ENCODE measurements at places on chromosomes 13 and 19. TPM values are rescaled to one million over a fixed set of nuclear protein-coding genes. Genes with fewer than 3 reads are reported as not detected.

- no peak for DNase-seq
These were observed 13.3 kb upstream of the MKNK2 start for GRCh38 chr19:2064395-2064787.

GRCh38 chr13:93413972-93414717, 187.5 kb downstream of the GPC6 start:
- no peak for DNase-seq

Gene TJP3
- total RNA-seq = not detected

DNA sequence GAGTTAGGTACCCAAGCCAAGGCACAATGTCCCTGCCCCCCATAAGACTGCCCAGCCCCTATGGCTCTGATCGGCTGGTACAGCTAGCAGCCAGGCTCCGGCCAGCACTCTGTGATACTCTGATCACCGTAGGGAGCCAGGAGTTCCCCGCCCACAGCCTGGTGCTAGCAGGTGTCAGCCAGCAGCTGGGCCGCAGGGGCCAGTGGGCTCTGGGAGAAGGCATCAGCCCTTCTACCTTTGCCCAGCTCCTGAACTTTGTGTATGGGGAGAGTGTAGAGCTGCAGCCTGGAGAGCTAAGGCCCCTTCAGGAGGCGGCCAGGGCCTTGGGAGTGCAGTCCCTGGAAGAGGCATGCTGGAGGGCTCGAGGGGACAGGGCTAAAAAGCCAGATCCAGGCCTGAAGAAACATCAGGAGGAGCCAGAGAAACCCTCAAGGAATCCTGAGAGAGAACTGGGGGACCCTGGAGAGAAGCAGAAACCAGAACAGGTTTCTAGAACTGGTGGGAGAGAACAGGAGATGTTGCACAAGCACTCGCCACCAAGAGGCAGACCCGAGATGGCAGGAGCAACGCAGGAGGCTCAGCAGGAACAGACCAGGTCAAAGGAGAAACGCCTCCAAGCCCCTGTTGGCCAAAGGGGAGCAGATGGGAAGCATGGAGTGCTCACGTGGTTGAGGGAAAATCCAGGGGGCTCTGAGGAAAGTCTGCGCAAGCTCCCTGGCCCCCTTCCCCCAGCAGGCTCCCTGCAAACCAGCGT, 3.0 kb upstream of the KMT2B start:
- no peak for DNase-seq

Gene CEBPA
- 1.9 TPM for total RNA-seq

DNA sequence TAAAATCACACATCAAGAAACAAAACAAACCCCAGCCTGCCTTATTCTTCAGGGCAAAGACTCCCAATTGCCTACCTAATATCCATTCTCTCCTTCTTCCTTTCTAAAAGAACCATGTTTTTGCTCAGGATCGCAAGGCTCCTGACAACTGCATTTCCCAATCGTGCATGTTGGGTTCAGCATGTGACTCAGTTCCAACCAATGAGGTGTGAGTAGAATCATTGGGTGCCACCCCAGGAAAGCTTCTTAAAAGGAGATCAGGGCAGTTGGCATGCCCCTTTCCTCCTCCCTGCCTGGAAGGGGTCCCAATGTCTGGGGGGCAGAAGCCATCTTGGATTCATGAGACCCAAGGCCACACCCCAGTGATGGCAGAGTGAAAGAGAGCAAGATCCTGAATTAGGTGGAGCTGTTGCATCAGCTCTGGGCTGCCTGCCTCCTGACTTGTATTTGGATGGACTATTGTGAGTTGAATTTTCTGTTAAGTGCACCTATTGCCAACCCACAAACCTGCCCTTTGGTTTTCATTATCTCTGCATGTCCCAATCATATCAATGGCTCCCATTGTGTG, 26.0 kb upstream of the UBAC2 start:
- DNase-seq = no peak

Gene LATS2
- total RNA-seq = 29.2 TPM

DNA sequence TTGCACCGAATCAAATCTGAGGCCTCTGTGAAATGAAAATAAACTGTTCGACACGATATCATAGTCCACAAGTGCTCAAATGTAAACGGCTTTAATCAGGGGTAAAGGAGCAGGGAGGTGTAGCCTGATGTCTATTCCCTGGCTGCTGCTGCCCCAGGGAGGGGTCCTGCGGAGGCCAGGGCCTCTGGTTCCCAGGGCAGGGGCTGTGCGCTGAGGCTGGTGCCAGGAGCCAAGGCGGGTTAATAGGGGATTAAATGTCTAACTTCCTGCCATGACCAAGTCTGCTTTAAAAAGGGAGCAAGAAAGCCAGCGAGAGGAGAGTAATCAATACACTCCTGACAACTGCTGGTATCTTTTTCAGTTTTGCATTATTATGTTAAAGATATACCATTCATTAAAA, 59.4 kb downstream of the ZNF536 start:
- DNase-seq = no peak

Gene SPACA4
- total RNA-seq = not detected

Gene MAST1
- total RNA-seq = 0.68 TPM

- DNase-seq = no peak
These were observed 109.7 kb downstream of the LRCH1 start for GRCh38 chr13:46662690-46663089.

DNA sequence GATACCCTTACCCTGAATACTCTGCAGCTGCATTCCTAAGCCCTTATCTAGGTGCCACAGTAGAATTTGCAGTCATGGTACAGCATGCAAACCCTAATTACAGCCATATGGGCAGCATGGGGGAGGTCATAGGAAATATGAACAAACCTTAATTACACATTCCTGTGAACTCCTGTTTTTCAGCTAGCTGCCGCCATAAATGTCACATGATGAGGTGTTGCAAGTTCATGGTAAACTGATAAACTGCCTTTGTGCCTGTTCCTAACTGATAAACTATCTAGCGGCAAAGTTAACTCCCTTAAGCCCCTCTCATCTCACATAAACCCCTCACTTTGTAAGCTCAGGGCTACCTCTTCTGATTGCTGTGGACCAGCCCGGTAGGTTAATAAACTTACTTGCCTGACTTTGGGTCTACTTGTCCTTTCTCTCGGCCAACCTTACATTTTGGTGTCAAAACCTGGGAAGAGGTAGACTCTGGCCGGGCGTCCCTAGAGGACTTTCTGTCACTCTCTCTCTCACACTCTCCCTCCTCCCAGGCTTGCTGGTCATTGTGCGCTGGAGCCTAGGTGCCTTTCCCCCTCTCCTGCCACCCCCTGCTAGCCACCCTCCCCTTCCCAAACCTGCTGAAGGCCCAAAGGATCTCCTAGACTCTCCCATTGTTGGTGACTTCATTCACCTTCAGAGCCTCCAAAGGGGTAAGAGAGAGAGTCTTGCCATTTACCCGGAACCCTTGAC, 43.3 kb downstream of the ZNF93 start:
- no peak for DNase-seq

DNA sequence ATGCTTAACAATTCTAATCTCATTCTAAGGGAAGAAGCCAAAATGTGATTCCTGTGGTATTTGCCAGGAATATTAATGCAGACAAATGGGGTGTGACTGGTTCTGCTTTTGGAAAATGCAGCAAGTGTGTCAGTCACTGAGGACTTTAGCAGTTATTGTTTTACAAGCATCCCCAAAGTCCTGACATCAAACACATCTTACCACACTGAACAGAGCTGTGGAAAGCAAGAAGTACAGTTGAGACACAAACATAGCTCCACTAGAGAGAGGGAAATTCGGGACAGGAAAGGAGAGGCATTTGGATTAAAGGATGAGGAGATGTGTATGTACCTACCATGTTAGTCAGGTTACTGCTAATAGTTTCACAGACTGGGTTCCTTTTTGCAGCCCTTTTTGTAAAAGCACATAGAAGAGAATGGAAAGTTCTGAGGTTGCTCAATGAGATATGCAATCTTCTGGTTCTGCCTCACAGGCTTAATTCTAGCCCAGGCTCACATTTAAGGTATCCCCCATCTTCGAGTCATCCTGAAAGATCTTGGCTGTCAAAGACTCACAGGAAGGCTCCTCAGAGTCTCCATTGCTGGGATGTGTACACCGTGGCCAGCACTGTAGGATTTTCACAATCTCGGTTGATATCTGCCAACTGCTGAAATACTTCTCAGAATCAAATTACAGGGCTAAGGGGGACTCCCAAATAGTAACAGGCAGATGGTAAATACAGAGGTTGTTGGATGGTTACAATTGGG, 316.6 kb downstream of the DNAJC15 start:
- no peak for DNase-seq

Gene DGKH
- total RNA-seq = 9.1 TPM

DNA sequence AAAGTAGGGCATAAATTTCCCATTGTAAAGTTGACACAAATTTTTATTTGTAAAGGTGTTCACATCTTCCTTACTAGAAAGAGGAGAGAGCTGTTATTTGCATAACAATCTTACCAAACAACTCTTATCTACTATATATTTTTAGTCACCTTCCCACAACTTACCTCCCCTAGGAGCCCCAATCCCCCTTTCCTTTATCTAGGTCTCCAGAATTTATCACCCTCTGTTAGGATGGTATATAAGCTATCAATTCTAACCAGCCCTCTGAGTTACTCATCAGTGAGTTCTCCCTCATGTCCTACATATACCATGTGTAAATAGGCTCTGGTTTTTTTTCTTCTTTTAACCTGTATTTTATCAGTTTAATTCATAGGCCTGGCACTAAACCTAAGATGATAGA, 62.2 kb downstream of the DCT start:
- no peak for DNase-seq

DNA sequence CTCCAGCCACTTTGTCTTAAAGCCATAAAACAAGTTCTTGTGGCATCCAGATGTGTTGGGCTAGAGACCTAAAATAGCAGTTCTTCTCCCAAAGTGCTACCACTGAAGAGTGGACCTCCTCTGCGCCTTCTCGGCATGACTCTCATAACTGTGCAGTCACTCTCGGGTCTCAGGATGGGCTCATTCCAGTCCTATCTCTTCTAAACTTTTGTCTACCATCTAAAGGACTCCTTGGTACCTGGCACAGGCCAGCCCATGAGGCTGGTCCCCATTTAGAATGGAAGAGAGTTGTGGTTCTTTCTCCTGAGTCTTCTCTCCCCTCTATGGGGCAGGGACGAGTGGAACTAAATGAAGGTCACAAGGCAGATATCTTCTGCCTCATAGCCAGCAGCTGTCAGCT, 272.0 kb upstream of the TMTC4 start:
- DNase-seq = no peak

- no peak for DNase-seq
These were observed 14.4 kb upstream of the RETN start for GRCh38 chr19:7654401-7654800.

Gene CFD
- 41.5 TPM for total RNA-seq

GRCh38 chr19:31257426-31258130, 91.7 kb downstream of the TSHZ3 start:
- no peak for DNase-seq

DNA sequence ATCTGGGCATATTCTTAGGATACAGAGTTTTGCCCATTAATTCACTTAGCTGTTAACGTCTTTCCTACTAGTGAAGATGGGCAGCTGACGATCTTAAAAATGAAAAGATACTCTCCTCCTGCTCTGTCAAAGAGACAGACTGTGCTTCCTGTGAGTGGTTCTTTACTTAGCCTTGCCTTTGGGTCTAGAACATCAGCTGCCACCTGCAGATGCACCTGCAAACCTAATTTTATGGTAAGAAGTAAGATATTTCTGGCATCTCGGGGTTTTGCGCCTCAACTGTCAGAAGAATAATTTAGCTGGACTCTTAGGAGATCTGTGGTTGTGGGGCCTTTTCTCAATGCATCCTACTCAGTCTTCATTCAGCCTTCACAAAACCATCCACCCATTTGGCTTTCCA, 36.2 kb downstream of the TRPC4 start:
- no peak for DNase-seq
